ENCODE measurements at places on chromosomes 2 and 18.

DNA sequence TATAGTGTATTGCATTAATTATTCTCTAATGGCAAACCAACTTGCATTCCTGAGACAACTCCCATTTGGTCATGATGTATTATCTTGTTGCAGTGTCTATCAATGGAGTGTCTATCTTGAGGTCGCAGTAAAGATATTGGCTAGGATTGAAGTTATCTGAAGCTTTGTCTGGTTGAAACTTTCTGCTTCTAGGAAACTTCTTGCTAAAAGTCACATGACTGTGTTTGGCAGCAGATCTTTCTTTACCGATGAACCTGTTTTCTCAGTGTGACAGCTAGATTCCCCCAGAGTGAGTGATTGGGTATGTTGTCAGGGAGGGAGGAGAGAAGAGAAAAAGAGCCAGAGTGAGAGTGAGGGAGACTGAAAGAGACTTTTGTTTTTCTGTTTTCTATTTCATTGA, 119.6 kb downstream of the QPCT start:
- no peak for DNase-seq

- DNase-seq = no peak
Observed at GRCh38 chr2:240469239-240469636, 33.8 kb downstream of the GPC1 start.

- DNase-seq = no peak
Observed at GRCh38 chr2:31511376-31511775, 69.4 kb downstream of the SRD5A2 start.

GRCh38 chr2:156553714-156554442, 117.7 kb downstream of the GPD2 start:
- DNase-seq = no peak

- DNase-seq = no peak
Observed at GRCh38 chr18:3924455-3924854, 474.5 kb downstream of the TGIF1 start.

- no peak for DNase-seq
Observed at GRCh38 chr18:56030060-56030459, 442.1 kb upstream of the TCF4 start.

DNA sequence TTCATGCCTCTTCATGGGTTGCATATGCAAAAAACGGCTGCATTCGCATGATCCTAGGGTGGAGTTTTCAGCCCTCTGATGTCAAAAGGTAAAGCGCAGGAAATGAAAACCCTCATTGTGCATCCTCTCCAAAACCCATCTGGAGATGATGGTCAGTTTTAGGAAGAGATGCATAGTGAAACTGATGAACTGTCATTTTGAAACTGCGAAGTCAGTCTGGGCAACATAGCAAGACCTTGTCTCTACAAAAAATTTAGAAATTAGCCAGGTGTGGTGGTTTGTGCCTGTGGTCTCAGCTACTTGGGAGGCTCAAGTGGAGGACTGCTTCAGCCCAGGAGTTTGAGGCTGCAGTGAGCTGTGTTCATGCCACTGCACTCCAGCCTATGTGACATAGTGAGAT, 2.5 kb upstream of the TTLL4 start:
- DNase-seq = no peak

- no peak for DNase-seq
Observed at GRCh38 chr2:126381091-126381490, 274.9 kb upstream of the GYPC start.

GRCh38 chr2:218387369-218388194, 5.5 kb downstream of the SLC11A1 start:
- DNase-seq = no peak

DNA sequence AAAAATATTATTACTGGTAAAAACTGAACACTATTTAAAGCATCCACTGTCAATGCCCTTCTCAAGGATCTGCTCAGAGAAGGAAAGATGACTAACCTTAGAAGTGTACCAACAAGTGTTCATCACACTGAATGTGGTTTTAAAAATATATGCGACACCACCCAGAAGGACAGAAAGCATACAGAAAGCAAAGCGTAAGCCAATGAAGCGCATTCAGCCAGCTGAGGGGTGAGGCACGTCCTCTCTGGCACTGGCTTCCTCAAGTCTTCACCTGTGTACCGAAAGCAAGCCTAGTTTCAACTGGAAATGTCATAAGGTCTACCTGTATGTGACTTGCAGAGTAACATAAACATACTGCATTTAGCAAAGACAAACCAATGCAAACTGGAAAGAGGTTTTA, 88.8 kb downstream of the PSMG2 start:
- DNase-seq = no peak

DNA sequence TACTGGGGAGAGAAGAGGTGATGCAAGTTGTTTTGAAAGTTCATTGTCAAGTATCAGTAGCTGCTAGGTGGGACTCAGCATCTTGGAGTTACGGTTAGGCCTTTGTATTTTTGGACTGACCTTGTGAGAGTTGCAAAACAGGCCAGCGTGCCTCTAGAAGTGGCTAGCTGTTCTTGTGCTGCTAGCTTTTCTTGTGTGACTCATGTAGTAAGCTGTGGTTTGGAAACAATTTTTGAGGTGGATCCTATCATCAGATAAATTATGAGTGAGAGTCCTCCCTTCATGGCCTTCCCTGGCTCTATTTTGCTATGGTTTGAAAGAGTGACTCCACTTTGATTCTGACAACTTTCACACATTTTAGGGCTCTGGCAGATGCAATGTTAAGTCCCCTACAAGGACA, 409.2 kb upstream of the HS6ST1 start:
- DNase-seq = no peak

DNA sequence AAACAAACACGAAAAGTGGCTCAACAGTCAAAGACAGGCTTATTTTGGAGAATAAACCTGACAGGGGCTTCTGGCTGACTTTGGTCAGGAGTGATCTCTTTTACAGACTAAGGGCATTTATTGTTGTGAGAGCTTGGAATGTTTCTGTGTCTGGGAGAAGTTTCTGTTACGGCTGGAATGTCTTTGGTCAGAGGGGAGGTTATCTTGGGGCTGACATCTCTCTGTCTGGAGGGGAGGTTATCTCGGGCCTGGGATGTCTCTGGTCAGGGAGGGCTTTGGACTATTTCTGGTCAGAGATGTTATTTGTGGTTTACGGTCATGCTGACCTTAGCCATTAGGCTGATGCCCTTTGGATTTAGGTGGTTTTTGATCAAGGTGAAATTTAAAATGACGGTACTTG, 345.5 kb upstream of the FSIP2 start:
- no peak for DNase-seq

GRCh38 chr2:216300906-216301305, 71.4 kb downstream of the MARCHF4 start:
- no peak for DNase-seq

DNA sequence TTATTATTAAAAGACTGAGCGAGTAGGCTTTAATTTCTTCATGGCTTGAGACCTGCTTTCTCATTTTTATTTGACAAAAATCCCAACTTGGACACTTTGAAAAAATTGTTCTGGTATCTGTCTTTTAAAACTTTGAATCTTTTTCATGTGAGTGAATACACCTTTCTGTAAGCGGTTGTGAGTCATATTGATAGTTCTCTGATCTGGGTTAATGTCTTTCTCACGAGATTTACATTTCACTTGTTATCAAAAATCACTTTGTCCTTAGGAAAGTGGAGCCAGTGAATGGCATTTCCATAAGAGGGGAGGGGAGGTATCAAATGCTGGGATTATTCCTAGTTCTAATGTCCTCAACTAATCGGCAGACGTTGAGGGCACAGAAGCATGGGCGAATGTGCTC, 36.3 kb downstream of the ATP9B start:
- no peak for DNase-seq

GRCh38 chr18:35369126-35369525, 8.0 kb downstream of the ZNF396 start:
- DNase-seq = no peak

DNA sequence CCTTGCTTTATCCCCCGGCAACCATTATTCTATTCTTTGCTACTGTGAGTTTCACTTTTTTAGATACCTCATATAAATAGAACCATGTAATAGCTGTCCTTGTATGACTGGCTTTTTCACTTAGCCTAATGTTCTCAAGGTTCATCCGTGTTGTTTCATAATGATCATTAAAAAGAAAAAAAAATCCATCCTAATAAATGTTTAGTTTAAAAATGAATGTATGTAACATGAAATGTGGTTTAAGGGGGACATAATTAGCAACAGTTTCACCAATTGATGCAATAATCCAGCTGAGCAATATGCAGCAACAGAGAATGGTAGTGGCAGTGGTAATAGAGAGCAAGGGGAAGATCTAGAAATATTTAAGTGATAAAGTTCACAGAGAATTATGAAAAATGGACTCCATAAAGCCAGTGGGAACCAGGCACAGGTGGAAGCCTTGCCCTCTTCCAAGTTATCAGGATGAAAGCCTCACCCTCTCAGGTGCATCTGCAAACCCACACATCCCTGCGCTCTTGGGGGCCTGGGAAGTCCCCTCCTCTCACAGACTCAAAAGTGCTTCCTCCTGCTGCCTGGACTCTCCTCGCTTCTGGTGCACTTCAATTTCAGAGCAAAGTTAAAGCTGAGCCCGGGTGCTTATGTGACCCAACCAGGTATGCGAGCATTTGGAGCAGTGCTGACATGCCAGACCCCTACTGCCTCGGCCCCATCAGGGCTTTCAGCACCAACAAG, 1403.3 kb upstream of the SLC39A10 start:
- DNase-seq = no peak

DNA sequence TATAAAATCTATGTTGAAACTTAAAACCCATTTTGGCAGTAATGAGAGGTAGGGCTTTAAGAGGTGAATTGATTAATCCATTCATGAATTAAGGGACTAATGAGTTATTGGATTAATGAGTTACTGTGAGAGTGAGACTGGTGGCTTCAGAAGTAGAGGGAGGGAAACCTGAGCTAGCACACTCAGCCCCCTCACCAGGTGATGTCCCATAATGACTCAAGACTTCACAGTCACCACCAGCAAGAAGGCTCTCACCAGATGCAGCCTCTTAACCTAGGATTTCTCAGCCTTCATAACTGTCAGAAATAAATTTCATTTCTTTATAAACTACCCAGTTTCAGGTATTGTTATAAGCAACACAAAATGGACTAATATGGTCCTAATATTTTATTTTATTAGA, 621.7 kb upstream of the ACVR2A start:
- no peak for DNase-seq

DNA sequence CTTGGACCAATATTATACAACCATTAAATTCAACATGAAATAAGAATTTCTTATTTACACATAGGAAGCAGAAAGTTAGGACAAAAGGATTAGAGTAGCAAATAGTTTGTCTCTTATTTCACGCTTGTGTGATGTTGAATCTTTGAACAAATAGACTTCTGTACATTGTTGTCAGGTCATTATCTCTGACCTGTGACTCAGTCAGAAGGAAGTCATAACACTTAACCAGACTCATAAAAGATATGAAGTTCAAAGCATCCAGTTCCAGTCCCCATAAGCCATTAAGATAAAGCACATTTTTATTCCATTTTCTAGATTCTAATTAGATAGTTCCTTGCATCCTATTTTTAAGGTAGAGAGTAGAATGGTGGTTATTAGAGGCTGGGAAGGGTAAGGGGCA, 130.8 kb downstream of the UPP2 start:
- no peak for DNase-seq

- no peak for DNase-seq
Observed at GRCh38 chr2:71452565-71452964, 796 bp upstream of the DYSF start.

DNA sequence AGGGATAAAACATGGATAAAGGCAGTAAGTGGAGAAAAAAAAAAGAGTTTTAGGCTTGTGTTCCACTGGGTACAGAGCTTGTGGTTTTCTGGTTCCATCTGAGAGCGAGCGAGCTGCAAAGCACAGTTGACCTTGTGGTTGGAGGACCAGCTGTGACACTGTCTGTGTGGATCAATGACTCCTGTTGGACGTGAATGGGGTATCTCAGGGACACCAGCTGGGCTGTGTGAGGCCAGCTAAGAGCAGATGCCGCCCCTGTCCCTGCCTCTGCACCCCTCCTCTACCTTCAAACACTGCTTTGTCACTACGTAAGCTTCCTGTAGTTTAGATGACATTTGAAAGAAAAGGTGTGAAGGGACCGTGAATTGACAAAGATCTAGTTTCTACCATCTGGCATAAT, 67.8 kb downstream of the QPCT start:
- DNase-seq = no peak

Data from omental fat pad (tissue), 4 donors.